ENCODE measurements at places on chromosomes 5 and 9.
A peak's percentile ranks its signal among the peaks of the same experiment; 100 is the strongest.

GRCh38 chr9:20512636-20513035, 109.7 kb downstream of the MLLT3 start:
- no peak for DNase-seq

- DNase-seq, result no peak
These were observed 255.6 kb upstream of the MPDZ start for GRCh38 chr9:13535141-13535540.

GRCh38 chr5:89105836-89106235, 222.9 kb upstream of the MEF2C start:
- DNase-seq, result no peak

GRCh38 chr5:15966066-15966640, 213.4 kb downstream of the MARCHF11 start:
- DNase-seq, result no peak

GRCh38 chr5:67215519-67216471, 19.2 kb upstream of the CD180 start:
- peak; percentile 56 for DNase-seq

DNA sequence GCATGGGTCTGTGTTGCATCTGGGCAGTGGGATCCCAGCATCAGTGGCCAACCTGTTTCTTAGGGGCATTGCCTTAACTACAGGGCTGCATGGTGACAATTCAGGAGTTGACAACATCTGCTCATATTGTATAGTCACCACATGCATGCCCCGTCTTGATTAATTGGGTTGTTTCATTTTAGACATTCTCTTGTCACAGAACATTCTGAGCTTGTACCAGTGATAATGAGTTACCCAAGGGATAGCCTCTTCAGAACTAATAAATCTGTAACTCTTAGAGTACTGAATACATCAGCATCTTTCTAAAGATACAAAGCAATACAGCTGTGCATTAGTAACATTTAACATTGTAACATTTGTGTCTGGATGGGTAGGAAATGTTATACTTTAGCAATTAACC, 426.5 kb upstream of the CD180 start:
- no peak for DNase-seq

DNA sequence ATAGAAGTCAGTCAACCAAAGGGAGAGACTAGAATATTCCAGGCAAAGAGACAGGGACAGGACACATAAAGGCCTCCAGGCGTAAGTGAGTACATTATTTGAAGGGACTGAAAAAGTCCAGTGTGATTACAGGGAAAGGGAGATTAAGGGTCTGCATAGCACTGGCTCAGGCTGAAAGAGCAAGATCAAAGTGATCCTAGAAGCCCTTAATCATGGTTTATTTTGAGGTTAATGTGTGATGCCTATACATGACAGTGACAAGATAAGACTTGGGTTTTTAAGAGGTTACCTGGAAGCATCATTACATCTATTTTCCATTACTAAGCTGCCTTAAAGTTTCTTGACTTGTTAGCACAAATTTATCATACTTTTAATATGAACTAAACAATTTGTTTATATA, 25.8 kb downstream of the LMBRD2 start:
- no peak for DNase-seq

GRCh38 chr5:141778206-141778605, 96.2 kb upstream of the ARAP3 start:
- no peak for DNase-seq

DNA sequence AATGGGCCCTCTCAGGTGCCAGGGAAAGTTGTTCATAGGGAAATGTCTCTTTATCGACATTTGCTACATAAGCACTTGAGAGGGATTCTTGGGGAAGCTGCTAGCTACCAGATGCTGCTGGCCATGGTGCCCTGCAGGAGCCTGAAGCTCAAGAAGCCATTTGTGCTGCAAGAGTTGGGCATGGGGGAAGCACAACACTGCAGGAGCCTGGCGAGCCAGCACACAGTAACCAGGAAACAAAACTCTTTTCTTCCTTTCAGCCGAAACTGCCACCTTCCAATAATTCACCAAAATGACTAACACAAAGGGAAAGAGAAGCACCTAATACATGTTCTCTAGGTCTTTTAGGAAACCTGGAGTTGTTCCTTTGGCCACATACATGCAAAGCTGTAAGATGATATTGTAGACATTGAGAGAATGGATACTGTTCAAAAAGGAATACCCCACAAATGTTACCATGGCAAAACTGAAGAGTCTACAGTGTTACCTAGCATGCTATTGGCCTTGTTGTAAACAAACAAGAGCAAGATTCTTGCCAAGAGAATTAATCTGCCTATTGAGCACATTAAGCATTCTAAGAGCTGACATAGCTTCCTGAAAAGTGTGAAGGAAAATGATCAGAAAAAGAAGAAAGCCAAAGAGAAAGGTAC, 26.1 kb upstream of the LARP1 start:
- DNase-seq, result no peak

GRCh38 chr5:74950836-74951515, 84.8 kb upstream of the FAM169A start:
- DNase-seq, result no peak

- no peak for DNase-seq
These were observed 171.6 kb downstream of the TARS1 start for GRCh38 chr5:33612386-33612785.

- DNase-seq, result no peak
These were observed 77.5 kb downstream of the GALNT10 start for GRCh38 chr5:154268073-154268472.

- DNase-seq, result no peak
These were observed 138.7 kb downstream of the SYK start for GRCh38 chr9:90940280-90940679.

DNA sequence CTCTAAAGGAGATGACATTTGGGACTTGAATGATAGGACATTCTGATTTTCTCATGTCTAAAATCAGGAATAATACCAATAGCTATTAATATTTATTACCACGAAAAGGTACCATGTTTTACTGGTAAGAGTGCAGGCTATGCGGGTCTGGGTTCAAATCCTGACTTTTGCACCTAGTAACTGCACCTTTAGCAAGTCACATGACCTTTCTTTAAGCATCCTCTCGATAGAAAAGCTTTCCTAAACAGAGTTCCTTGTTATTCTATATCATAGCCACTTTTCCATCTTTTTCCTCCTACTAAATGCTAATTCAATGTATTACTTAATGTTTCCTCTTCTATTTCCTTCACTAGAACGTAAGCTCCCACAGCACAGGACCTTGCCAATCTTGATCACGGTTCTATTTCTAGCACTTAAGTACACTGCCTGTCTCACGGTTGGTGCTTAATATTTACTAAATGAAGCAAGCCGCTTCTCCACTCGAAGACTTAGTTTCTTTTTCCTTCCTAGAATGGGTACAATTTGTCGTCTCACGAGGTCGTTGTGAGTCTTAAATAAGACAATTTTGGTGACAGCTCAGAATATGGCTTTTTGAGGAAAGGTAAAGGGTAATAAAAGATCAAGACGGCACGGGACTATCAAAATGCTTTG, 816 bp downstream of the RBM18 start:
- no peak for DNase-seq

DNA sequence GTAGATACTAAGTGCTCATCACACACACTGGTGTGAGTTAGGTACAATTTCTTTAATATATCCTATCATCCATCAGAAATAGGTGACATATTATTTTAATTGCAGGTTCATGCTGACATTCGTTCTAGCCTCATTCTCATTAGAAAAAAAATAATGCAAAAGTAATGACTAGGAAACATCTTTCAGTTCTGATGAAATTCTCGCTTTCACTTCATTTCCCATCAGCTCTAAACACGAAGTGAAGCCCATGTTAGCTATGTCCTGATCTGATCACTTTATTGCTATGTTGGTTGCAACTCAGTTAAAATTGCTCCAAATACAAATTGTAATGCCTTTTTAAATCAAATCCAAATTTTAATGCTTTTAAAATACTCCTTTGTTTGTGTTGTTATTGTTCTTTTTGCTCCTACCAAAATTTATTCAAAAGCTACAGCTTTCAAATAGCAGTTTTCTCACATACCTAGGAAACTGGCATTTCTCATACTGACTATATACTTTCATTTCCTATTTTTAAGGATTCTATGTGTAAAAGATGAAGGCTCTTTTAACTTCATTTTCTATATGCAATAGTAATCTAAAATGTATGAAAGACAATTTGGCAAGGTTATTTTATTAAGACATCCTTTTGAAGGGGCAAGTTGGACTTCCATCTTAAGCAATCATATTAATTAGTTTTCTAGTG, 1237.8 kb upstream of the ACO1 start:
- no peak for DNase-seq
